ENCODE measurements at places on chromosomes 6 and 20.

DNA sequence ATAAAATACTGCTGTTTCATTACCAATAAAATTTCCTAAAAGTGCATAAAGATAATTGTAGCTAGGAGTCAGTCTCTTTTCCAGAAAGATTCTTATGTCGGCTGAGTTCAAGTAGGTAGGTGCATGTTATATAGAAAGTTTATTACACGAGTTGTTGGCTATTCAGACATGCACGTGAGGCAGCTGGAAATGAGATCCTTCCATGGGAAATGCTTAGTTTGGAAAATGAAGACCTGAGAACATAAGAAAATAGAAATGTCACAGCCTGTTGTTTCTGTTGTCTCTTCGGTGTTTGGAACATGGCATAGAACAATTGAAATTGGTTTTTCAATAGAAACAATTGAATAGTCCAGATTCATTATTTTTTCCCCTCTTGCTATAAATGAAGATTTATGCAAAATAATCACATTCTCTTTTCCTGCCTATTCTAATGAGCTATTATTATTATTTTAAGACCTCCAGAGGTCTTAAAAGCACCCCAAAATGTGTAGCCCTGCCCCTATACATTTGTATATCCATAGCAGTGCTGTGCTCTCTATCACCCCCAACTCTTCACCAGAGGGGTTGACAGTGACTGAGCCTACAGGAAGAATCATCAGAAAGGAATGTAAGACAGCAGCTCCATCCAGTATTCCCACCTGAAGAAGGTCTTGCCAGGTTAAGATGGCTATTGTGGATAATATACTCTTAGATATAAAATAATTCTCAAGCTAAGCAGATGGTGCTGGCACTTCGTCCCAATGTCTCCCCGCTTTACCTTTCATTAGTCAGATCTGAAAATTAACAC, 82.2 kb downstream of the ZDHHC14 start:
- DNase-seq = no peak

- no peak for DNase-seq
Measured at GRCh38 chr6:103570431-103570830, 1289.3 kb downstream of the HACE1 start.

- no peak for DNase-seq
Measured at GRCh38 chr6:6470123-6470522, 118.4 kb upstream of the LY86 start.

GRCh38 chr6:26594730-26595632, 1.8 kb upstream of the ABT1 start:
- peak; percentile 34 for DNase-seq

DNA sequence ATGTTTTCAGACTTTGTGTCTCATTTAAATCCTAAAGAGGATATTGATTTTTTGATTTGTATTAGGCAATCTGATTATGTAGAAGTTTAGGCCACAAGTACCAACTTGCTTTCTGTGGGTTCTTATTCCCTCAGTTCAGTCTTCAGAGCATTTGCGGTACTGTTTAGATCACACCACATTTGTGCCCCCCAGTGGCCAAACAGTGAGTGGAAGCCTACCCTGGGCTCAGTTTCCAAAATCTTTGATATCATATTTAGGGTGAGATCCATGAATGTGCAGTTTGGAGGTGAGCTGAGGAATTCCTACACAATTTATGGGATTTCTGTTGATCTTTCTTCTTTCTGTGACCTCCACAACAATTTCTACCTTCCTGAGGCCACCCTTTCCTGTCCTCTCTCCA, 92.3 kb upstream of the FUT9 start:
- no peak for DNase-seq

DNA sequence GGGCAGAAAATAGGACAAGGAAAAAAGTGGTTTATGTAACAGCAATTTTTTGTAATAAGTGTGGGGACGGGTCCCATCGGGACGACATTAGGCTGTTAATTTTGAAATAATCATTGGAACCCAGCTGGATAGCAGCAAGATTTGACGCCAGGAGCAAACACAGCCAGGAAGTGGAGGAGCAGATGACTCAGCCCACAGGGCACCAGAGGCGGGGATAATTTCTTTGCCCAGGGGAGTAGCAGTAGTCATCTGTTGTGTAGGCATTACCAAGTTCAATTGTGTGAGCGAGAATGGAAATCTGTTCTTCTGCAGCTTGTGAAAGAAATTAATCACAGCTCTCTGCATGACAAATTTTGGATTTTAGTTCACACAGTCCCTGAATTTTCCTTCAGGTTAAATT, 22.6 kb upstream of the RIN2 start:
- DNase-seq = no peak

DNA sequence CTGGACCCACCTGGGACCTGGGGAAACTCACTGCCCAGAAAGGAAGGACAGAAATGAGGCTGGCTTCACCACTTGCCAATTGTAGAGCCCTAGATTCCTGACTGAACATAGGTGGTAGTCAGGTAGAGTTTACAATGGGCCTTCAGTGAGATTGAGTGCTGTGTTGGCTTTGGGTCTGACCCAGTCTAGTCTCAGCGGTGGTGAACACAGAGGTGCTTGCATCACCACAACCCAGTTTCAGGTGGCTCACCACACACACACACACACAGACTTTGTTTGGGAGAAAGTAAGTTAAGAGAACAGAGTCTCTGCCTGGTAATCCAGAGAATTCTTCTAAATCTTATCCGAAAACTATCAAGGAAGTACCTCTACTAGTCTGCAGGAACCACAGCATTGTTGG, 266.1 kb upstream of the EPHA7 start:
- DNase-seq = no peak
